Motor neuron (in vitro differentiated cells): ENCODE measurements at places on chromosomes 4 and X.

- no peak for ATAC-seq
These were observed 2.5 kb downstream of the GALNT7 start for GRCh38 chr4:173171098-173171497.

- ATAC-seq, result no peak
These were observed 39.8 kb downstream of the ANXA3 start for GRCh38 chr4:78591404-78591803.

DNA sequence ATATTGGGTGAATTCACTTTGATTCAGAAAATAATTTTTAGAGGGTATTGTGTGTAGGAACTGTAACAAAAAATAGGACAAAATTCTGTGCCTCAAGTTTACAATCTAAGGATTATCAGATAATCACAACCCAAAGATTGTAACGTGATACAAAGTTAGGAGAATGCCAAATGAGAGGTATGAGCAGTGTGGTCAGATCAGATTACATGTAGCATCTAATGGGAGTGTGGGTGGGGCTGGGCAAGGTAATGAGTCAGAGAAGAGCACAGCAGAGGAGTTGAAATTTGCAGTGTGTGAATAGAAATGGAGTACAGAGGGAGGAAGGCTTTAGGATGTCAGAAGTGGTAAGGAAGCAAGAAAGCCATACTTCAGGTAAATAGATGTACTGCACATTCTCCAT is 103.4 kb upstream of the TEX13A start:
- no peak for ATAC-seq

- no peak for ATAC-seq
These were observed 63.5 kb downstream of the GEMIN8 start for GRCh38 chrX:13966071-13966792.
